ENCODE measurements at places on chromosomes 12 and 14.
A peak's percentile ranks its signal among the peaks of the same experiment; 100 is the strongest.

GRCh38 chr14:60777856-60778578, 43.5 kb downstream of the MNAT1 start:
- no peak for ATAC-seq

DNA sequence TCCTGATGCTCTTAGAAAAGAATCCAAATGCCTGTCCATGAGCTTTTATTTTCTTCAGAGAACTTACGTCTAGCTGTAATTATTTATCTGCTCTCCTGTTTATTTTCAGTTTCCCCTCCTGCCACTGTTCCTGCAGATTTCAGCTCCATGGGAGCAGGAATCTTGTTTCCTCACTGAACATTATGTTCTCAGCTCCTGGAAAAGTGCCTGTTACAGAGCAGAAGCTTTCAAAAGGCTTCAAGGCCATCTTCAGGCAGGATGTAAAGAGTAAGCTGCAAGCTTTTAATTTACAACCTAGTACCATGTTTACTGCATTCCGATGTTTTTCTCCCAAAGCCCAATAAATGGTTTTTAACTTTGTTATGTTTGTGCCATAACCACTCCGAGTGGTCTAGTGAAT, 98.4 kb upstream of the BTG1 start:
- peak; percentile 73 for ATAC-seq

GRCh38 chr12:121800694-121801594, 2.9 kb upstream of the SETD1B start:
- ATAC-seq, result peak; percentile 23

DNA sequence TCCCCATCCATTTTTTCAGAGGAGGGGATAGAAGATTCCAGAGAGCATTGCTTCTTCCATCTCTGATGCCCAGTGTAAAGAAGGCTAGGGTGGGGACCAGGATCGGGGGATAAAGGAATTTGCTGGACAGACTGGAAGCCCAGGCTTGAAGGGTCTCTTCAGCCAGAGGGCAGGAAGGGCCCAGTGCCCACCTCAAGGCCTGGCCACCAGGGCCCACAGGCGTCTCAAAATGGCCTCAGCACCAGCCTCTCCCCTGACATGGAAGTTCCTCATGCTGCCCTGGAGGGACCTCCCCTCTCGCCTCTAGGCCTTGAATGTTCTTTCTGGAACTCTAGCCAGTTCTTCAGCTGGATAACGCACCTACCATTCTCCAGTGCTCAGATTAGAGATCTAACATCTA, 2.8 kb downstream of the RPS6KL1 start:
- ATAC-seq, result no peak

- ATAC-seq, result no peak
These were observed 73.8 kb downstream of the ACADS start for GRCh38 chr12:120799243-120800045.

Measured in gastroesophageal sphincter (tissue), 4 donors.